Stimulated activated CD8-positive, alpha-beta memory T cell treated with anti-CD3 and anti-CD28 coated beads, Interleukin-12 subunit alpha, Interleukin-12 subunit beta, amount 100 ng/mL, for 4 hours (primary cell): ENCODE measurements at places on chromosomes 5 and 9.

DNA sequence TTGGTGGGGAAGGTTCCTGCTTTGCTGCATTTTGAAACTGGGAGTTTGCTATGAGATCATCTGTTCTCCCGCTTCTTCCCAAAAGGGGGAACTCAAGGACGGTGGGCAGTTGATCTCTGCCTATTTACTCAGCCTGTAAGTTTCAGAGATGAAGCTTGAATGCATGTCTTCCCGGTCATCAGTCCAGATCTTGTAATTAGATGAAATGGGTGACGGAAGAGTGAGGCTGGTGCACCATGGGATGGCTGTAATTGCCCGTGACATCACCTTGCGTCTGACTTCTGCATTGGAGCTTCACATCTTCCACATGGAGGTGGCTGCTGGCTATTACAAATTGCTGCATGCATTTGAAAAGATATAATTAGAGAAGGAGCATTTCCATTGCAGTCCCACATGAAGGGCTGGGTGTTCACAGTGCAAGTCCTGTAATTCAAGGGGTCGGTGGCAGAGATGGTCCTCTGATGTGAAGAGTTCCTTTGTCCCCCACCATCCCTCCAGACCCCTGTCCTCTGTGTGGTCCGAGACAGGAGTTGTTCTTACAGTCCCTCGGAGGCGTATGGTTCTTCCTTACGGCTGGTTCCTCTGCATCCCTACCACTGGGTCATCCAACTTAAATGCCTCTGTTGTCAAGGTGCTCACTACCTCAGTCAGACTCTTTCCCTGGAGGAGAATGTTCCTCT is 72.9 kb downstream of the ZNF618 start:
- DNase-seq = no peak

GRCh38 chr5:152462021-152462721 is 57.1 kb upstream of the NMUR2 start:
- DNase-seq = no peak

- DNase-seq = no peak
These were observed 41.6 kb upstream of the MROH2B start for GRCh38 chr5:41112486-41113455.

- no peak for DNase-seq
These were observed 227.3 kb upstream of the DAB2 start for GRCh38 chr5:39652036-39652435.

DNA sequence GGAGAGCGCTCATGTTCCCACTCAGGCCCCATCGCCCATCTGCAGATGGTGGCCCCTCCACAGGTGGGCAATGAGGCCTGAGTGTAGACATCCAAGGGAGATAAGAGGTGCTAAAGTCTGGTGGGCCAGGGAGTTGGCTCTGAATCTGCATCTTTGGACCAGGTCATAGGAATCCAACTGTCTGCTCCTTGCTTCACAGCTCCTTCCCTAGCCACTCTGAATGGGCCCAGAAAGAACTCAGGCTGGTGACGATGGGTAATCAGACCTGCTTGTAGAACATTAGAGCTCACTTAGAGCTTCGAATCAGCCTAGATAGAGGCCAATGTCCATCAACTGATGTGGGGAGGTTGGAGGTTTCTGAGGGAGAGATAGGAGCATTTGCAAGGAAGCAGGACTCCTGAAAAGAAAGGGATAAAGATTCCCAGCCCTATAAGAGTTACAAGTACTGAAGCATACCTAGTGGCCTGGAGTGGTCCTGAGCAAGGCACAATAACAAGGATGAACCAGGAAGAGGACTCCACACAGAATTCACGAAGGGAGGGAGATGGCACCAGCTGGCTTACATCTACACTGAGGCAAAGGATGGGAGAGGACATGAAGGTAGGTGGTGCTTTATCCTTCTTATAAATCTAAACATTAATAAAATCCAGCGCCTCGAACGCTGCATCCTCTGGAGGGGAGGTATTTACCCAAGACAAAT is 132.8 kb upstream of the ALDH1B1 start:
- DNase-seq = no peak

GRCh38 chr9:86843206-86843605 is 104.1 kb downstream of the GAS1 start:
- DNase-seq = no peak

DNA sequence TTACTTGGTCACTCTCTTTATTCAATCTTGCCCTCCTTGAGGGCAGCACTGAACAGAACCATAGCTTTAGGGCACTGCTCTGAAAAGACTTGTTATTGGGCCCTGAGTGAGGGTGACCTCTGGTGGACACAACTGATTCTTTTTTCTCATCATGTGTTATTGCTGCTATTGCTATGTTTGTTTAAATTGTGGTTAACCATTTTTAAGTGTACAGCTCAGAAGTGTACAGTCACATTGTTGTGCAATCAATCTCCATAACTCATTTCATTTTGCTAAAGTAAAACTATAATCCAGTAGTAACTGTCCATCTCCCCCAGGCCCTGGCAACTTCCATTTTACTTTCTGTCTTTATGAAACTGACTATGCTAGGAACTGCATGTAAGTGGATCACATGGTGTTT is 351.1 kb upstream of the RIOK2 start:
- no peak for DNase-seq

DNA sequence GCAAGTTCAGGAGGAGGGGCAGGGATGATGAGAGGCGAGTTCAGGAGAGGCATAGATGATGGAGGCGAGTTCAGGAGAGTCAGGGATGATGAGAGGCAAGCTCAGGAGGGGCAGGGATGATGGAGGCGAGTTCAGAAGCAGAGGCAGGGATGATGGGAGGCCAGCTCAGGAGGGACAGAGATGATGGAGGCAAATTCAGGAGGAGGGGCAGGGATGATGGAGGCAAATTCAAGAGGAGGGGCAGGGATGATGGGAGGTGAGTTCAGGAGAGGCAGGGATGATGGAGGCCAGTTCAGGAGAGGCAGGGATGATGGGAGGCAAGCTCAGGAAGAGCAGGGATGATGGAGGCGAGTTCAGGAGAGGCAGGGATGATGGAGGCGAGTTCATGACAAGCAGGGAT is 17.8 kb upstream of the SPOCK1 start:
- no peak for DNase-seq

DNA sequence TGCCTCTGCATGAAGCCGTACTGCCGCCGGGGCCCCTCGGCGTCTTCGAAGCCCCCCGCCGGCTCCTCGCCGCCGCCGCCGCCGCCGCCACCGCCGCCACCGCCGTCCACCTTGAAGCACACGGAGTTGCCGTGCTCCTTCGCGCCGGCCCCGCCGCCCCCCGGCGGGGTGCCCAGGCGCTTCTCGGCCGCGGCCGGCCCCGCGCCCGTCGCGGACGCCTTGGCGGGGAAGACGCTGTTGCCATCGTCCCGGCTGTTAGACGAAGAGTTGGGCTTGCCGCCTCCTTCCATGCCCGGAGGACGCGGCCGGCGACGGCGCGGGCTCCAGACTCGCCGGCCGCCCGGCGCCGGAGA is 400 bp downstream of the HCN1 start:
- no peak for DNase-seq

- DNase-seq = no peak
These were observed 16.8 kb downstream of the NR6A1 start for GRCh38 chr9:124754289-124754688.

GRCh38 chr5:53200306-53200705 is 90.7 kb upstream of the MOCS2 start:
- DNase-seq = no peak

DNA sequence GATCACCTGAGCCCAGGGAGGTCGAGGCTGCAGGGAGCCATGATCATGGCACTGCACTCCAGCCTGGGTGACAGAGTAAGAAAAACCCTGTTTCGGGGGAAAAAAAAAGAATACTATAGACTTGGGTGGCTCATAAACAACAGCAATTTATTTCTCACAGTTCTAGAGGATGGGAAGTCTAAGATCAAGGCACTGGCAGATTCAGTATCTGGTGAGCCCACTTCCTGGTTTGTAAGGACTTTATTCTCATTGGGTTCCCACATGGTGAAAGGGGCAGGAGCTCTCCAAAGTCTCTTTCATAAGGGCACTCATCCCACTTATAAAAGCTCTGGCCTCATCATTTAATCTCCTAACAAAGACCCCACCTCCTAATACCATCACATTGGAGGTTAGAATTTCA is 8.7 kb downstream of the HINT1 start:
- DNase-seq = no peak

- DNase-seq = no peak
These were observed 133.4 kb upstream of the OTULINL start for GRCh38 chr5:14447958-14448911.
